ENCODE measurements at places on chromosomes 7 and 10.

DNA sequence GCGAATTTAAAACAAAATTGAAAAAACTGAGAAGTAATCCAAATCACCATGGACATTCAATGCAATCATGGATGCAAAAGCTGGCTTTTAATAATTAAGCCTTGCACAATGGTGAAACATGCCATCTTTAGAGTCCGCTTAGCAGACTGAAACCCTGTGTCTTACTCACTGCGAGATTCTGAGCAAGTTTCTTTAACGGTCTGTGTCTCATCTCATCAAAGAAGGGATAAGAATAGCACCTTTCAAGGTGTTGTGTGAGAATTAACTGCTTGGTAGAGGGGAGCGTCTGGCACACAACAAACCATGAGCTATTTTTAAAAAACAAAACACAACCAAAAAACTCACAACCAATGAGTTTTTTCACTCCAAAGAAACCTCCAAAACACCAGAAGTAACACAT is 21.4 kb downstream of the ACBD7 start:
- DNase-seq = no peak

DNA sequence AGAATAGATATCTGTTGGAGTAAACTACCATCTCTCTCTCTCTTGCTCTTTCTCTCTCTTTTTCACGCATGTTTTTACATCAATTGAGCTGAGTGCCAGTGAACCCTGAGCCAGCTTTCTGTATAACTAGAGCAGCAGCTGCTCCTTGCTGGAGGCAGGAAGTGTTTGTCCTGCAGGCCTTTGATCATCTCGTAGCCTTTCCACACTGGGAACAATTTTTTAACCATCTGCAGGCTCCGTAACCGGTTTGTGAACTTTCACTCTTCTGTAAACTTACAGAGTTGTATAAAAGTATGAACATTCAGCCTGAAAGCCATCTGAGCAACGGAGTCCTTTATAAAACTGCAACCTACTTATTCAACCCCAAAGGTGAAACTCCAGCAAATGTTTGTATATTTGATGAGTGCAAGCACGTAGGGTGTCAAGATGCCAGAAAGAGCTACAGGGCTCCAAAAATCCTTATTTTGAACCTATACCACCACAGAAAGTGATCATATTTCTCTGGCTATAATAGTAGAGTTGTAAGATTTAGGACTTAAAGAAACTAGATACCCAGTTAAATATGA is 162.8 kb upstream of the NFE2L3 start:
- no peak for DNase-seq

GRCh38 chr10:58488921-58489320 is 23.8 kb upstream of the BICC1 start:
- no peak for DNase-seq

GRCh38 chr10:9294865-9295264 is 1240.4 kb downstream of the GATA3 start:
- DNase-seq = no peak

DNA sequence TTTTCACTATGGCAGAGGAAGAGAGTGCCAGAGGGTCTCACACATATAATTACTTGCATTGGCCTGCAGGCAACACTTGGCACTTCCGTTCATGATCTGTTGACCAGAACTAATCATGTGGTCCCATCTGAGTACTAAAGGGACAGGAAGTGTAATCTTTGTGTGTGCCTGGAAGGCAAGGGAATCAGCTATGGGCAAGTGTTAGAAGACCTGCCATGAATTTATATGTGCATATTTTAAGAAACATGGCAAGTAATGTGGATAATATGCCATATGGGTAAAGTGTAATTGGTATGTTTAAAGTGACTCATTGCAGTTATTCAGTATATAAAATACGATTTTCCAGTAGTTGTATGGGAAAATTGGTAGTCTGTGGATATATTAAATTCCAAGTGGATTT is 46.1 kb downstream of the CCSER2 start:
- no peak for DNase-seq

- no peak for DNase-seq
These were observed 114.0 kb downstream of the DNAH11 start for GRCh38 chr7:21656796-21657195.
